ENCODE measurements at places on chromosomes 1 and 21.

GRCh38 chr1:5985250-5985649 lies 7.0 kb downstream of the NPHP4 start:
- DNase-seq, result no peak

DNA sequence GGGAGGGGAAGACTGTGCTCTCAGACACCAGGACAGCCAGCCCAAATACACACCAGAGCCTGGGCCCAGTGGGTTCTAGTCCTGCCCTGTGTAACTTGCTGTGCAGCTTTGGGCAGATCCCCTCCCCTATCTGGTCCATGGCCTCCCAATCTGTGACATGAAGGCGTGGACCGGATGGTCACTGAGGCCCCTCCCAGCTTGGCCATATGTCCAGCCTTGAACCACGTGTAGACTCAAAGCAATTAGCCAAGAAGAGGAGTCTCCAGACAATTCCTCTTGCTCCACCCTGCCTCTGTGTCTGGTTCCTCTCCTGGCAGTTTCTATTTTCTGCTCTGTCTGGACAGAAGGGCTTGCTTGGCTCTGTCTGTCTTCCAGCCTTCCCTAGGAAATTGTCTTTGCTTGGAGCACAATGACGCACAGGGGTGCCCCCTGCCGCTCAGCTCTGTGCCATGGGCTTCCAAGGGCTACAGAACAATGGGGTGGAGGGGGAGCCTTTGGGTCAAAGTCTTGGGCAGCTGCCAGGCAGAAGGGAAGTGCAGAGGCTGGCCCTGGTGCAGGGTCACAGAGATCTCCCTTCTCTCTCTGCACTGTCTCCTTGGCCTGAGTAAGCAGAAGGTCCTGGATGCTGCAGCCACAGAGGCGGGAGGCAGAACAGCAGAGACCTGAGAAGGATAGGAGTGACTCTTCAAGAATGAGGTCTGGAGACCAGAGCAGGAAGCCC lies 66.1 kb downstream of the TENT5C start:
- DNase-seq, result peak; percentile 75

DNA sequence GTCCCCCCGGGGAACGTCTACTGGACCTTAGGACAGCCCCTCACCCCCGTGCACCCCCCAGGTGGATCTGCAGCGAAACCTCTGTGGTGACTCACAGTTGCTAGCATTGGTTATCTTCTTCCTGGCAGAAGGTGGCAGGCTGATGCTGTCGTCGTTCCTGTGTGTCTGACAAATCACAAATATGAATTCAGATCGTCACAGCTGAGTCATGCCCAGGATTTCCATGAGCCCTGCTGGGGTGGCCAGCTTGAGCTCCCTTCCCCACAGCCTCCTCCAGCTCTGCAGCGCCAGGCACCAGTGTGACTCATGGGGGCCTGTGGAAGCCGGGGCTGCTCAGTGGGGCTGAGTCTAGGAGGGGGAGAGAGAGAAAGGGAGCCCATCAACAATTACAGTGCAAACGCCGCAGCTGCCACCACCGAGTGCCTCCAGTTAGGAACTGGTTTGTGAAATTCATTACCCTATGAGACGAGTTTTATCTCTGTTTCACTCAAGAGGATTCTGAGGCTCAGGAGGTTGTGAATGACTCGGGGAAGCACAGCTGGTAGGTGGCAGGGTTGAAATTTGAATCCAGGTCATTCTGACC lies 197.9 kb downstream of the DYRK1A start:
- peak; percentile 95 for DNase-seq

DNA sequence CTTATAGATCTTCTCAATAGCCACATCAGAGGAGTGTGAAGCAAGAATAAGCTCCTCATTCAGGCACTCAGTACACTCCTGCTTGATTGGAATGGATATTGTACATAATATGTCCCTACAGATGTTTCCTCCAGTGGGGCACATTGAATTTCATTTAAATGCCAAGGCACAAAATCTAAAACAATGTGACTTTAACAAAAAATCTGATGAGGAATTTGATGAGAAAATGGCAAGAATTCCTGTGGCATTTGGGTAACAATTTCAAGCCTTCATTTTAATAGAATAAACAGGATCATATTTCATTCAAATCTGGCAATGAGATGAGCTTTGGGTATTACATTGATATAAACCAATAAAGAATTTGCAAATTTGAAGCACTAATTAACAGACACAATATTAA lies 307.7 kb upstream of the PKN2 start:
- no peak for DNase-seq

DNA sequence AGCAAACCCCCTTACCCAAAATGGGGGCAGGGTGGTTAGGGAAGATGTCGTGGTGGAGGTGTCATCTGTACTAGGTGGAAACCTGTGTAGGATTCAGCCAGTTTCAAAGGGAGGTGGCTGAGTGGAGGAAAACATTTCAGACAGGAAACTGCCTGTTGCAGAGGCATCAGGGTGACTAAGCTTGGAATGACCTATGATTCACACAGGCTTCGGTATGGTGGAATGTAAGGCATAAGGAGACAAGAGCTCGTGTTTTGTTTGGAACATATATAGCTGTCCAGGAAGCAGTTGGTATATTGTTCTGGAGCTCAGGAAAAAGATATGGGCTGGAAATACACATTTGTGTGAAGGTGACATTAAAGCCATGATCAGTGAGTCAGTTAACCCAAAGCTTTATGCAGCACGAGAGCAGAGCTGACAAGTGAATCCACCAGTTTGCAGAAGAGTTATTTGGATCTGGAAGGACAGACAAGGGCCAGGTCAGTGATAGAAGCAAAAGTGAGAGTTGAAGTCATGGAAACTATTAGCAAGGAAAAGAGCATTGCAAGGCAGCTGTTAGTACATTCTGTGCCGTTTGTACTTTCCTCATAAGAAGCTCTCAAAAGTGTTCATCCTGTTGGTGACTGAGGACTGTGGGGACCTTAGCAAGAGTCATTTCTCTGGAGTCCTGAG lies 12.2 kb downstream of the UTP25 start:
- no peak for DNase-seq

DNA sequence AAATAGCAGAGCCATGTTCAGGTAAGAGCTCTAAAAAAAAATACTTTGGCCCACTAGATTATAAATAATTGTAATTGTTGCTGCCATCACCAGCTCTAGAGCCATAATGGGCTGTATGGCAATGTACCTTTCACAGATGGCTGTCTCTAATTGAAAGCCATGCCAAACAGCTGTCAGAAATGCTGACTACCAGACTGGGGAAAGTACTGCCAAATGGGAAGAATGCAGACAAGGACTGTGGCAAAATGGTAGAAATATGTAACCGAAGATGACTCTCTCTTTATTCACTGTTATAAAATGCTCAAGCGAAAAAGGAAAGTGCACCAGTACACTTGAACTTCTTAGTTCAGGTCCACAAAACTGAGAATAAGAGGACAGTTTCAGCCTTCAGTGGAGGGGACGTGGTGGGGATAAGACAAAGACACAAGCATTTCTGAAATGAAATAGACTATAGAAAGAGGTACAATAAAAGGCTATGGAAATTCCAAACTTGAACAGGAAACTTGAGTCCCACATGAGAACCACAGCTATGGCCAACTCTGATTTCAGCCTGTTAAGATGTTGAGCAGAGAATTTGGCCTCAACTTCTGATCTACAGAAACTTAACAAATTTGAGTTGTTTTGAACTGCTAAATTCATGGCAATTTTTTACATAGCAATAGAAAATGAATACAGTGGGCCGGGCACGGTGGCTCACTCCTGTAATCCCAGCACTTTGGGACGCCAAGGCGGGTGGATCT lies 46.5 kb upstream of the LPGAT1 start:
- no peak for DNase-seq

- DNase-seq, result no peak
Observed at GRCh38 chr1:109170035-109170764, 43.5 kb upstream of the SARS1 start.

DNA sequence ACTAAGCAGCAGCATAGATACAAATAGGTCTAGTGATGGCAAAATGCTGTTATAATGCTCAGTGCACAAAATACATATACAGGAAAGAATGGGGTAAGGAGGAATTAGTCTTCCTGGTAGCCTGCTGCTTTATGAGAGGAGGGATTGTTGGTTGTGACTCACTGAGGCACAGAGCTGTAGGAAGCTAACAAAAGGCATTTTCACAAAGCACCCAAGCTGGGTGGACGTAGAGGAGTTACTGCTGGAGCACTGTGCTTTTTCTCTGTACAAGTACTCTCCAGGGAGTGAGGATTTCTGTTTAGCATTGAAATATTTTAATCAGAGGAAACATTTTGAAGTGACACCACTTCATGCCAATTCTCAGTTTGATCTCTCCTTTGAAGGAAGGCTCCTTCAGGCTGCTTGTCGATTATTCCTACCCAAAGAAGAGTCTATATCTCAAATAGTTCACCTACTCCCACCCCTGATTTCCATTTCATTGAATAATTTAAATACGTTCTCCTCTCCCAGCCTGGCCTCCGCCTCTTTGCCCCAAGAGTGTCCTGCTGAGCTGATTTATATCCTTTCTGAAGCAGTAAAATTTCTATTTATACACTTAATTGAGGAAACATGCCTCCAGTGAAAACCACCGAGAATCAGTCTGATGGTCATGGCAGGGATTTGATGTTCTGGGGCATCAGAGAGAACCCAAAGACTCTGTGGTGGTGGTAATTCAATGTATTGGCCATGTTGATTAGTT lies 271.9 kb downstream of the HHAT start:
- DNase-seq, result no peak

- no peak for DNase-seq
Observed at GRCh38 chr1:243482141-243483022, 226.5 kb downstream of the SDCCAG8 start.

GRCh38 chr1:85611425-85611824 lies 30.9 kb downstream of the CCN1 start:
- no peak for DNase-seq

DNA sequence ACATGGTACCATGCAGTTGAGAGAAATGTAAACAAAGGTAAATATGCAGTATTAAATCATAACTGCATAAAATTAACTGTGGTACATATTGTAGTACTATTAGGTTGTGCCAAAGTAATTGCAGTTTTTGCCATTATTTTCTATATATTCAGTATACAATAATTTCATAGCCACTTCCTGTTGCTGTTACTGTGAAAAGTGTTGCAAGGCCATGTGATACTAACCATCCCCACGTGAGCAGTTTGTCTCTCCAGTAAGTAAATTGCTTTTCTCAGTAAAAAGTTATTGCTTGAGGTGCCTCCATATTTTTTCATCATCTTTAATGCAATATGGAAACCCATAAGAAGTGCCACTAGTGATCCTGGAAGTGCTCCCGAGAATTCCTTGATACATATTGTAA lies 19.6 kb upstream of the METTL18 start:
- DNase-seq, result no peak

- DNase-seq, result no peak
Observed at GRCh38 chr21:42988236-42988965, 14.0 kb downstream of the PKNOX1 start.

DNA sequence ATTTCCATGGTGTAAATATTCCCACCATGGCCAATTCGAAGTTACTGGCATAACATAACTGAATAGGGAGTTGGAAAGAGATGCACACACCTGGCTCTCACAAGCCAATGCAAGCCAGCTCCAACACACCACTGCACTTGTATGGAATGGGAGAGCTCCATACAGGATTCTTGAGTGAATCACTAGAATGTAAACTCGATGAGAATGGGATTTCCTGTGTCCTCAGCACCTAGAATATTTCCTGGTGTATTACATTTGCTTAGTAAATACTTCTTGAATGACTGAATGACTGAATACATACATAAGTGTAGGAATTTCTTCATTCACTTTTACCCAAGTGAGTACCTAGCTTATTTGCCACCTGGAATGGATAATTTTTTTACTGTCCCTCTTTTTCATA lies 16.2 kb upstream of the PPIE start:
- no peak for DNase-seq
